Dorsolateral prefrontal cortex (tissue), 122 donors: ENCODE measurements at places on chromosomes 1 and 21.

GRCh38 chr1:238027366-238027765 is 136.6 kb upstream of the ZP4 start:
- no peak for DNase-seq

GRCh38 chr1:81618376-81618775 is 182.4 kb upstream of the ADGRL2 start:
- DNase-seq, result no peak

DNA sequence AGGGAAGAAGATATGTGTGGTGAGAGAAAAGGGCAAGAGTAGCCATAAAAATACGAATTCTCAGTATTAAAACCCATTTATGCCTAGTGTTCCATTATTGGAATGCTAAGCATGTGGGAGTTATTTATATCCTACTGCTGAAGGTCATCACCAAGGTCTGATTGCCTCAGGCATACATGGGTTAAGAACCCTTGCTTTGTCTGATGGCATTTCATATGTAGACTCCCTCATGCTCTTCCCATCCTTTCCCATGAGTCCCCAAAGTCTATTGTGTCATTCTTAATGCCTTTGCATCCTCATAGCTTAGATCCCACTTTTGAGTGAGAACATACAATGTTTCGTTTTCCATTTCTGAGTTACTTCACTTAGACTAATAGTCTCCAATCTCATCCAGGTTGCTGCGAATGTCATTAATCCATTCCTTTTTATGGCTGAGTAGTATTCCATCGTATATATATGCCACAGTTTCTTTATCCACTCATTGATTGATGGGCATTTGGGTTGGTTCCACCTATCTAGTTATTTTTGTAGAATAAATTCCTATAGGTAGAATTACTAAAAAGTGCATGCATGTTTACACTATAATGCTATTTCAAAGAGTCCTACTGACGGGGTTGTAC is 172.5 kb downstream of the DYRK1A start:
- DNase-seq, result no peak

- DNase-seq, result no peak
Observed at GRCh38 chr21:21973806-21974205, 975.6 kb downstream of the NCAM2 start.

DNA sequence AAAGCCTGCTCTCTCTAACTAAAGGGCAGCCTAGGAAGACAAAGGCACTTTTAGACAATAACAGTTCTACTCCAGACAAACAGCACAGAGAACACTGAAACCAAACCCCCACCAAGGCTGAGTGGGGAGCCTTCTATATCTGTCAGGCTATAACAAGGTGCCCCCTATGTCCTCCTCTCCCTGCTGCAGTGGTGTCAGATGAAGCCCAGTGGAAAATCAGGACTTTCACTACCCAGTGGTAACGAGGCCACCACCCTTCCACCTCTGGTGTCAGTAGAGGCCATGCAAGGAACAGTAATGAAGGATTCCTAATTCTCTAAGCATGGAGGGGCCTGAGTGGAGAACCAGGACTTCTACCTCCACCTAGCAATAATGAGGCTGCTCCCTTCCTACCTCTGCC is 83.7 kb downstream of the ZSWIM5 start:
- DNase-seq, result no peak

GRCh38 chr1:229372251-229372650 is 29.4 kb upstream of the CCSAP start:
- no peak for DNase-seq

DNA sequence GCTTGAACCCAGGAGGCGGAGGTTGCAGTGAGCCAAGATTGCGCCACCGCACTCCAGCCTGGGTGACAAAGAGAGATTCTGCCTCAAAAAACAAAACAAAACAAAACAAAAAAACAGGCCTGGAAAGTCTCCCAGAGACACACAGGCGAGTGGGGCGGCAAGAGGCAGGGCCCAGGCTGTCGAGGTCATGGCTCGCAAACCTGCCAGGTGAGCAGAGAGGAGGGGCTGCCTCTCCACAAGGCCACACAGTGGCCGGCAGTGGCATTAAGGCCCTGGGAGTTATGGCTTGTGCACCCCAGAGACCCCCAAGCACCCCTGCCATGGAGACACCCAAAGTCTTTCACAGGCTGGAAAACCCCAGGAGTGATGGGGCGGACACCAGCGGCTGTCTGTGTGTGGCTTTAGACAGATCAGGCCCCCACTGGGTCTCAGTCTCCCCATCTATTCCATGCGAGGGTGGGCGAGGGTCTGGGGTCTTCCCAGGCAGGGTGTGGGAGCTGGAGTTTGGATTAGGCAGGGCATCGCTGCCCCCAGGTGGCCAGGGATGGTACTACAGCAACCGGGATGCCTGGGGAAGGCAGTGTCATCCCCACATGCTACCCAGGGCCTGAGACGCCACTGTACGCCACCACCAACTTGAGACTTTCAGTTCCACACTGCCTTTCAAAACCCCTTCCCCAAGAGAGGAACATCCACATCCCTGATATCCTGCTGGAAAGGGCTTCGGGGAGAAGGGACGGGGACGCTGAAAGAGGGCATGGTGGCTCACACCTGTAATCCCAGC is 7.3 kb upstream of the CTRC start:
- peak; percentile 79 for DNase-seq
